ENCODE measurements at places on chromosomes 1 and 21.

GRCh38 chr1:29193879-29194455 is 12.3 kb upstream of the SRSF4 start:
- no peak for DNase-seq

- DNase-seq, result no peak
Measured at GRCh38 chr1:101137144-101138126, 99.4 kb upstream of the S1PR1 start.

DNA sequence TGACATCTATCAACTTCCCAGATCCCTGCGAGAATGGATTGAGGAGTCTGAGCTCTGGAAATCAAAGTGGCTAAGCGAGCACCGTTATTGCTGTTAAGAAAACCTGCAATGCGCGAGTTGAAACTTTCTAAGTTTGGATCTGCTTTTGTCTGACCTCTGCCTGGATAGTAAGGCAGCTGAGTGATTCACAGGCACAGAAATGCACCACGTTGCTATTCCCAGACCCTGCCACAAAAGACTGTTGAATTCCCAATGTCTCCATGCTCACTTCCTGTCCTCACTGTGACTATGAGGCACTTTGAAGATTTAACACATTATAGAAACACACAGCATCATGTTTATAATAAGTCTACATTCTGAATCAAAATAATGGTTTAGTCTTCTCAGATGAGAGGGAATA is 27.1 kb upstream of the CNIH3 start:
- DNase-seq, result no peak

DNA sequence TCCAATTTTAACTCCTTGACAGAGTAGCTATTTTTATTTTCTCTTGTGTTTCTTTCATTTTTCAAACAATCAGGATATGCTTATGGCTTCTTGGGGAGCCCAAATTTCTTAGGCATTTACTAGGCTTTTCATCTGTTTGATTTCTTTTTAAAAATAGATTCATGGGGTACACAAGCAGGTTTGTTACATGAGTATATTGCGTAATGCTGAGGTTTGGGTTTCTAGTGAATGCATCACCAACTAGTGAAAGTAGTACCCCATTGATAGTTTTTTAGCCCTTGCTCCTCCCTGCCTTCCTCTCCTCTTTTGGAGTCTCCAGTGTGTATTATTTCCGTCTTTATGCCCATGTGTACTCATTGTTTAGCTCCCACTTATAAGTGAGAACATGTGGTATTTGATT is 190.7 kb downstream of the CENPF start:
- DNase-seq, result no peak

GRCh38 chr1:106924360-106924759 is 132.1 kb upstream of the PRMT6 start:
- no peak for DNase-seq

All from natural killer cell treated with Interleukin-12 subunit alpha and Interleukin-12 subunit beta and Interleukin-15 and Interleukin-18, amount 100 ng/mL, for 72 hours (primary cell).